GM12864 (cell line): ENCODE measurements at places on chromosomes 11 and 22.

DNA sequence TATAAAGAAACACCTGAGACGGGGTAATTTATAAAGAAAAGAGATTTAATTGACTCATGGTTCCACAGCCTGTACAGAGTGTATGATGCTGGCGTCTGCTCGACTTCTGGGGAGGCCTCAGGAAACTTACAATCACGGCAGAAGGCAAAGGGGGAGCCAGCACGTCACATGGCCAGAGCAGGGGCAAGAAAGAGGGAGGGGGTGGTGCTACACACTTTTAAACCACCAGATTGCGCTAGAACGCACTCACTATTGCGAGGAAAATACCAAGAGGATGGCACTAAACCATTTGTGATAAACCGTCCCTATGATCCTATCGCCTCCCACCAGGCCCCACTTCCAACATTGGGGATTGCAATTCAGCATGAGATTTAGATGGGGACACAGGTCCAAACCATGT is 79.7 kb upstream of the CARD18 start:
- no peak for DNase-seq

GRCh38 chr11:119152604-119153003 is 3.8 kb downstream of the ABCG4 start:
- no peak for DNase-seq

GRCh38 chr11:104830080-104830479 is 68.2 kb downstream of the CASP12 start:
- no peak for DNase-seq

- no peak for DNase-seq
These were observed 83.8 kb upstream of the ATXN10 start for GRCh38 chr22:45587638-45588505.

- no peak for DNase-seq
These were observed 450.8 kb downstream of the SOX6 start for GRCh38 chr11:15905366-15906104.

GRCh38 chr11:70546191-70546940 is 148.0 kb downstream of the CTTN start:
- no peak for DNase-seq

GRCh38 chr11:95950905-95951304 is 27.0 kb upstream of the MTMR2 start:
- DNase-seq: no peak

- DNase-seq: no peak
These were observed 65.0 kb downstream of the PARVB start for GRCh38 chr22:44088976-44089570.

GRCh38 chr22:28005513-28005912 is 86.5 kb upstream of the PITPNB start:
- no peak for DNase-seq

GRCh38 chr22:44026630-44027511 is 2.8 kb downstream of the PARVB start:
- peak; percentile 93 for DNase-seq

- no peak for DNase-seq
These were observed 4.8 kb upstream of the CHRNA10 start for GRCh38 chr11:3675971-3676370.

- no peak for DNase-seq
These were observed 25.6 kb downstream of the TRIM29 start for GRCh38 chr11:120112174-120112796.

GRCh38 chr11:118046051-118046963 is 30.6 kb upstream of the TMPRSS4 start:
- DNase-seq: no peak

DNA sequence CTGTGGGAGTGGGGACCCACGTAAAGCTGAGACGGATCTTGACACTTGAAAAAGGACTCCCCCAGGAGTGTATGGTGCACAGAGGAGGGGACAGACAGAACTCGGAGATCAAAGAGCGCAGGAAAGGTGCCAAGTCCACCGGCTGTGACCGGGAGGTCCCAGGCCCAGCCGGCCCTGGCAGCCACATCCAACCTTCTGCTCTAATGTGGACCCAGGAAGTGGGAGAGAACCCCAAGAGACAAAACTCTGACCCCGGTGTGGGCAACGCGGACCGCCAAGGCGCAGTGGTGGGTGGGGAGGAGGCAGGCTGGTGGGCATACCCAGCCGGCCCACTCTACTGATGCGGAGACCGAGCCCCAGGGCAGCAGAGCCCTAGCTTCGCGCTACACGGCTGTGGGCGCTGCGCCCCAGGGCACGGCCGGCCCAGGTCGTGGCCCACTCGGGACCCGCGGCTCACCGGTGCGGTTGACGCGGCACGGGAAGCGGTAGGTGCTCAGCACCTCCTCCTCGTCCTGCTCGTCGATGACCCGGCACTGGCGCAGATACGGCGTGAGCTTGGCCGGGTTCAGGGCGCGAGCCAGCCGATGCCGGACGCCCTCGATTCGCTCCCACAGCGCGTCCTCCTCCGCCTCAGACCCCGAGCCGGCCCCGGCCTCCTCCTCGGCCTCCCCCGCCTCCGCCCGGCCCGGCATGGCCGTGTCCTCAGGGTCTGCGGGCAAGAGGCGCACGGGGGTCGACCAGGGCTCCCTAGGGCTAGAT is 527 bp downstream of the CARD10 start:
- no peak for DNase-seq

- DNase-seq: no peak
These were observed 1.0 kb upstream of the LIF start for GRCh38 chr22:30247561-30247960.

DNA sequence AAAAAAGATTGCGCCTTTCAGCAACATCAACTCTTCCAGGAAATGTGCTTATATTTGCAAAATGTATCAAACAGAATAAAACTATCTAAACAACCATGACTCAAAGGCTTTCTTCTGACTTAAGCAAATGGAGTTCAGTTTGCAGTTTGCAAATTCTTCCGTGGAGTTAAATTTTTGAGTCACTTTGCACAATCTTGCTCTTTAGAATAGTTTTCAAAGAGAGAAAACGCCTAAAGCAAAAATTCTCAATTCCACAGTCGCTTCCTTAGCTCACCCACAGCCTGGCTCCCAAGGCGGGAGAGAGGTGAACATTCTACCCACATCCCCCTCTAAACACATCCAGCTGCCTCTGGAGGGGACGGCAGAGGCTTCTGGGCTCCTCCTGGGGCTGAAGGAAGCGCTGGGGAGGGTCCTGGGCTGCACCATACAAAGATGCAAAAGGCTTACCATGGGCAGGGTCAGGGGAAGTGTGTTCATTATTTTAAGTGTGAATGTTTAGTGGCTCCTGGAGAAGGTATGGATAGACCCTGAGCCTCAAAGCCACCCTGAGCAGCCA is 1487.3 kb downstream of the TBC1D22A start:
- no peak for DNase-seq

DNA sequence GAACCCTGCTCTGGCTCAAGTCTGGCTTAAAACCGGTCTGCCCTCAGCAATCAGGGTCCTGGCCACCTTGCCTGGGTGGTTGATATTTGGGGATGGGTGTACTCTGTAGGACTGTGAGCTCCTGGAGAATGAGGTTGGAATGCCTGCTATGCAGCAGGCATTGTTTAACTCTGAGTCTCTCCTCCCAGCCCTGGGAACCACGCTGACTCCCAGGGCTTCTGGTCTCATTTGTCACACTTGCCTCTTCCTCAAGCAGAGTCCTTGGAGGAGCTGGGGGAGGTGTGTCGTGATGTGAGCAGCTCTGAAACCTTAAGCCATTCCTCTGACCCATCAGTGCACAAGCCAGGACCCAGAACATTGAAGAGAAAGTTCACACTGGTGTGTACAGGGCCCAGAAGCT is 340.1 kb downstream of the MN1 start:
- no peak for DNase-seq

DNA sequence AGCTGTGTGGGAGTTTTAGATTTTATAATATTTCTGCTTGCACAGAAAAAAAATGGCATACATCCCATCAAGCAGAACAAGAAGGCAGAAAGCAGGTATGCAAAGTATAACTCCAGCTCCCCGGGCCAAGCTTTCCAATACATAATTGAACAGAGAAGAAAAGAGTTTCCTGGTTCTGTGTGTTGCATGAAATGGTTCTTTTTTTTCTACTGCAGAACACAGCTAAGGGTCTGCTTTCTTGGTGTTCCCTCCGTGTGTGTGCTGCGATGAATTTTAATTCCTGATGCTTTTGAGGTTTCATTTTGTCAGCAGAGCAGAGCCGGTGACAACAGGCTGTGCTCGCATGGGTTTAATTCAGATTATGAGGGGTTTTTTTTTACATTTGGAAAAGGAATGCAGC is 70.7 kb upstream of the TTC12 start:
- no peak for DNase-seq

DNA sequence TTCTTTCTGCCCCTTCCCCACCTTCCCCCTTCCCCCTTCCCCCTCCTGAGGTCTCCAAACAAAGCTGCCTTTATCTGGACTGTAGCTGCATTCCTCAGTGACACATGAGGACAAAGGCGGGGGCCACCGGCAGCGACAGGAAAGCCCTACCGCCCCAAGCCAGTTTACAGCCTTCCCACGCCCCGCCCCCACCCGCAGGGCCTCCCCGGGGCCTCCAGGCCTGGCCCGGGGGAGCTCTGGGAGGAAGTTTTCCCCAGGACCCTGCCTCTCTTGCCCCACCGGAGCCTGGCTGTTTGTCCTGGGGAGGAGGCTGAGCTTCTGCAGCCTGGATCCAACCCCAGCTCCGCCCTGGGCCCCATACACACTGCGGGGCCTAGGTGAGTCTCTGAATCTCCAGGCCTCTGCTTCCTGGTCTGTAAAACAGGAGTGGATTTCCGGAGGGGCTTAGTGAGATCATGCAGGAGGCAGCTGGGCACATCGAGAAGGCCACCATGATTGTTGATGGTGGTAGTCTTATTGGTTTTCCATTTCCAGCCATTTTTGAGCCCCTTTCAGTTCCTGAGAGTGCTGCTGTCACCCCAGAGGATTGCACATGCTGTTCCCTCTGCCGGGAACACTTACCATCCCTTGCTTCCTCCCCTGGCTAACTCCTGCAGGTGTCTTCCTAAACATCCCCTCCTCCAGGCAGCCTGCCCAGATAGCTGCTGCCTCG is 130.7 kb downstream of the MN1 start:
- no peak for DNase-seq

- no peak for DNase-seq
These were observed at the start of gene SCUBE1 for GRCh38 chr22:43343262-43343669. SCUBE1 (minus strand) TSS chr22:43343372; CDS start chr22:43343261, 111 bp downstream.

- no peak for DNase-seq
These were observed at the start of gene ART1 for GRCh38 chr11:3644817-3645235. ART1 (plus strand) TSS chr11:3645128; CDS start chr11:3659214, 14,086 bp downstream.

DNA sequence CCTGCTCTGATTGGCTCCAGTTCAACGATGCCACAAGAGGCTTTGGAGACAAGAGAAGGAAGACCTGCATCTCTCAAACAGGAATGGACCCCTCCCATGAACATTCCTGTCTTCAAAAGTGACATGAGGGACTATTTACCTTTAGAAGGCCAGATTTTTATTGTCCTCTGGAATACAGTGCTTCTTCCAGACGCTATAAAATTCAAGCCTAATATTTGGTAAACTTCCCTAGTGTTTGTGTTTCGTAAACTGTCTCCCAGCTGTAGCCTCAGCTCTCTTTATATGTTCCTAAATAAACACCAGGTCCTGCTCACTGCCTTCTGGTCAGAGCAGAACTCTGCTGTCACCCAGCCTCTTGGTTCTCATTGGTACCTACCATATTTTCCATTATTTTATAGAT is 157.8 kb downstream of the CCDC34 start:
- DNase-seq: no peak

DNA sequence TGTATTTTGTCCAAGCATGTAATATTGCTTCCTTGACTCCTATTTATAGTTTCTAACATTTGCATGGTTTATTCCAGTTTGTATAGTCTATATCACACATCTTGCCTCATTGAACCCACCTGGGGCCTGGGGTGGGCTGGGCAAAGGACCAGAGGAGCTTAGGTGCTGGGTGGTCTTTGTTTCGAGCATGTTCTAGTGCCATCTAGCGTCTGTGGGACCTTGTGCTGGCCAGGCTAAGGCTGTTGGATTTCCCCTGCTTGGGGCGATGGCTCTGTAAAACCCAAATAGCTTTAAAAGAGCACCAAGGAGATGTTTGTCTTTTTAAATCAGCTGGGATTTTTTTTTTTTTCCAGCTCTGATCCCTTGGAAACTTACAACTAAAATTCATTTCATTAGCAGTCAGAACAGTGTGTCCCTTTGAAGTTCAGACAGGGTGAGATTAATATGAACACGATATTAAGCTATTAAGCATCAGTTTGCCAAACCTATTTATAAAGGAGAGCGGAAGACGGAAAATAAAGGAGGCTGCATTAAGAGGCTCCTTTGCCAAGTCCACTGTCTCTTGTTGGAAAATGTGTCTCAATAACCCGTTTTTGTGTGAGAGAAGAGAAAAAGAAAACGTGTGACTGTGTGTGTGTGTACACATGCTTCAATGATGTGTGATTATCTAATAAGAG is 157.4 kb downstream of the COMMD9 start:
- no peak for DNase-seq

DNA sequence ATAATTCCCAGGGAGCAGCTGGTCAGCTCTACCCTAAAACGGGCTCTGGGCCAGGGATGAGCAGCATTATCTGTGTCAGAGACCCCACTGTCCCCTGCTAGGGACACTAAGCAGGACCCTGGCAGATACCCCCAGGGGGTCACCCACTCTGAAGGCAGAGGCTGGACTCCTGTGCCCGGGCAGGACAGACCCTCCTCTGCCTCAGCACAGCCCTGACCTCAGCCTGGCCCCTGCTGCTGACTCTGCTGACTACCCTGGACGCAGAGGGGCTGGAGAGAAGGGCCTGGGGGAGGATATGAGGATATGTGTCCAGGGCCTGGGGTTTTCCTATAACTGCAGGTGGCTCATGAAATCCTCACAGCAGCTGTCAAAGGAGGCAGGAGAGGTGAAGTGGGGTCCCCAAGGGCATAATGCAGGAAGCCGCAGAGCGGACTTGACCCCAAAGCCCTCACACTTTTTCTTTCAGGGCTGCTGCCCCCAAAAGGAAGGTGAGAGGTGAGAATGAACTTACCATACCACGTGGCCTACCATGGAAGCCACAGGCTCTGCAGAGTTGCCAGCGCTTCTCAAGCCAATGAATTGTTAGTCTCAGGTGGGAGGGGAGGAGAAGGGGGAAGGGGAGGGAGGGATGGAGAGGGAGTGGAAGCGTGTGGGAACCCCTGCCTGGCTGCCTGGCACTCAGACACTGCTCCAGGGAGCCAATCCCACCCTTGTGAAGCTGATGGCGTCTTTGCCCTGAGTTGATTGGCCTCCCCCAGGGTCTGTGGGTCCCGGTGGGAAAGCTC is 76.7 kb upstream of the WNT11 start:
- no peak for DNase-seq

- no peak for DNase-seq
These were observed 169.0 kb downstream of the TBC1D22A start for GRCh38 chr22:46931414-46931813.

- DNase-seq: no peak
These were observed 23.6 kb downstream of the SREBF2 start for GRCh38 chr22:41856469-41856868.

GRCh38 chr11:64712430-64713015 is 10.5 kb downstream of the NRXN2 start:
- no peak for DNase-seq
